ENCODE measurements at places on chromosomes 11 and 22. TPM values are rescaled to one million over a fixed set of nuclear protein-coding genes. Genes with fewer than 3 reads are reported as not detected.

BLID gene
- total RNA-seq: 1.0 TPM

ABCG4 gene
- total RNA-seq: 0.29 TPM

TXNRD2 gene
- 104 TPM for total RNA-seq

SNU13 gene
- total RNA-seq: 122 TPM

OR56A4 gene
- total RNA-seq: not detected

CD151 gene
- 728 TPM for total RNA-seq

FGF19 gene
- not detected for total RNA-seq

UPK2 gene
- total RNA-seq: not detected

CLTCL1 gene
- total RNA-seq: 2.1 TPM

GSTT2B gene
- total RNA-seq: 3.0 TPM

APOA4 gene
- total RNA-seq: not detected

KCNK4 gene
- total RNA-seq: not detected
